Fibroblast of skin of back (primary cell): ENCODE measurements at places on chromosomes 1 and 21.
A peak's percentile ranks its signal among the peaks of the same experiment; 100 is the strongest.

- DNase-seq: no peak
Measured at GRCh38 chr1:236280438-236281197, 1.1 kb downstream of the ERO1B start.

- DNase-seq: peak; percentile 78
Measured at GRCh38 chr1:150234566-150235293, 1.2 kb downstream of the ANP32E start.

GRCh38 chr1:192167011-192167410, 8.7 kb downstream of the RGS18 start:
- DNase-seq: no peak

- DNase-seq: peak; percentile 48
Measured at GRCh38 chr1:175887981-175888428, 144.6 kb upstream of the TNR start.

DNA sequence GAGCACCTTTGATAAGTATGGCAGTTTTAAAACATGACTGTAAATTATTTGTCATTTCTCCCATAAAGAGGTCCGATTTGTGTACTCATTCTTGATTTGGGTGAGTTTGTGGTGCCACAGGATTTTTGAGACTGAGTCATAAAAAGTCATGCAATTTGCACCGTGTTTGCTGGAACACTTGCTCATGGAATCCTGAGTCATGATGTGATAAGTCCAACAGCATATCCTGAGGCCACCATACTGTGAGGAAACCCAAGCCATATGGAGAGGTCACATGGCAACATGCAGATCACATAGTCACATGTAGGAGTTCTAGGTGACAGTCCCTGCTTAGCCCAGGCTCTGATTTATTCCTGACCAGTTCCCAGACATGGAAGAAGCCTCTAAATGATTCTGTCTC, 40.8 kb upstream of the PRRX1 start:
- peak; percentile 94 for DNase-seq

DNA sequence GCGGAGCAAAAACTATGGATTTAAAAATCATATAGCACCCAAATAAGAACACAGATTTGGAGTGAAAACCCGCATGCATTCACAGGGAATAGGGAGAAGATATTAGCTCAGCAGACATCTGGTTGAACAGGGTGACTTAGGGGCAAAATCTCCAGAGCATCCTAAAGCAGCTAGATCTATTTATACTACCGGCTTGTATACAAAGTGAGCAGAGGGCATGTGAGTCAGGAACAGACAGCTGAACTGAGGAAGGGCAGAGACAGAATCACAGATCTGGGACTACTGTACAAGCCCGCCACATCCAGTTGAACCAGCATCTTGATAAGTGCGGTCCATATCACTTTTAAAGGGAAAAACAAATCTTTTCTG, 35.2 kb upstream of the EXOSC10 start:
- DNase-seq: no peak

DNA sequence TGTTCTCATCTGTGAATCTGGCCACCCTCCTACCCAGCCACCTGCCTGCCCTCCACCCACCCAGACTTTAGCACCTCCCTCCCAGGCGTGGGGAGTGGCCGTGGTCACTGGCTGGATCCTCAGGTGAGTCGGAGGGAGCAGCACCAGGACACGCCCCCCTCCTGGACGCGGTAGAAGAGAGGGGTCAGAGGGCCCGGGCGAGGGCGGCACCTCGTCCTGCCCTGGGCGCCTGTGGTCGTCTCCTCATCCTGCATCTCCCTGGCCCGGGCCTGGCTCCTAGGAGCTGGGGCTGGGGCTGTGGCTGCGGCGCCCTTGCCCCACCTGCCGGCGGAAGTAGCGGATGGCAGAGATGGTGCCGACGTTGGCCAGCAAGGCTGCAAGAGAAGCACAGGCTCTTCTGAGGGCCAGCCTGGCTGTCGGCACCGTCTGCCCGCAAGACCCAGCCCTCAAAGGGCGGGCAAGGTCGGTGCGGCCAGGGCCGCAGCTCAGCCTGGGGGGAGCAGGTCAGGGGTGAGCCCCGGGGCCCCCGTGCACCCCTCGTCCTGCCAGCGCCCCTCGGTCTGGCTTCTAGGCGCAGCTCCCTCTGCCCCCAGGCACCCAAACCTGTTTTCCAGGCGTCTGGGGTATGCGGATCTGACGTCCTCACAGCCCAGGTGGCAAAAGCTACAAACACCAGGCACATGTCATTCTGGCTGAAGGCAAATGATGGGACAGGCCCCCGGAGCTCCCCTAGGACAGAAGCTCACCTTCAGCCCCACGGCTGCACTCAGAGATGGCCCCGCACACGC, 5.8 kb downstream of the PERM1 start:
- DNase-seq: peak; percentile 50

- no peak for DNase-seq
Measured at GRCh38 chr1:39698568-39698967, 7.3 kb upstream of the HPCAL4 start.

GRCh38 chr1:23548704-23549143, 10.6 kb downstream of the ID3 start:
- DNase-seq: peak; percentile 22

GRCh38 chr21:43280949-43281633, 112.3 kb downstream of the CRYAA start:
- no peak for DNase-seq

DNA sequence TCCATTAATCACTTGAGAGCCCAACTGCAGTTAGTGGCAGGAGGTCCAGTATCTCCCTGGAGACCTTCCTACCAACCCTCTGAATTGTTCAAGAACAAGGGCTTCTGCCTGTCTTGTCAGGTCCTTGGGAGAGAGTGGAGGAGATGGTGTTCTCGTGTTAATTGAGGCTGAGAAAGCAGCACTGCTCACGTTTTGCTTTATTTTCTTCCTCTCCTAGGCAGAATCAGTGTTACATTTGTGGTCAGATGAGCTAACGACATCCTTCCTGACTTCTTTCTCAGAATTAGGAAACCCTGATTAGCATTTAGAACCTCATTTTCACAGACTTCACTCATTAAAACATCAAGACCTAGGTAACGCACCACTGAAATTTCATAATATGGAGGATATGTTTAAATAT, 26.4 kb upstream of the LRIG2 start:
- no peak for DNase-seq

DNA sequence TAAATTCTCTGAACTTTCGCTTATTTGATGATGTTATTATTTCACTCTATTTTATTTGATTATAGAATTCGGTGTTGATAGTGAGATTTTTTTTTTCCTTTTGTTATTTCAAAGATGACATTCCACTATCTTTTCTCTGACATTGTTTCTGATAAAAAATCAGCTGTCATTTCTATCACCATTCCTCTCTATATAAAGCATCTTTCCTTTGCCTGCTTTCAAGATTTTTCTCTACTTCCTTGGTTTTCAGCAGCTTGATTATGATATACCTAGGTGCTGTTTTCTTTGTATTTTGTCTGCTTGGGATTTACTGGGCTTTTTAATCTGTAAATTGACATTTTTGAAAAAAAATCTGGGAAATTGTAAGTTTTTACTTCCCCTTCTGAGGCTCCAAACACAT, 344.0 kb downstream of the HLX start:
- no peak for DNase-seq

DNA sequence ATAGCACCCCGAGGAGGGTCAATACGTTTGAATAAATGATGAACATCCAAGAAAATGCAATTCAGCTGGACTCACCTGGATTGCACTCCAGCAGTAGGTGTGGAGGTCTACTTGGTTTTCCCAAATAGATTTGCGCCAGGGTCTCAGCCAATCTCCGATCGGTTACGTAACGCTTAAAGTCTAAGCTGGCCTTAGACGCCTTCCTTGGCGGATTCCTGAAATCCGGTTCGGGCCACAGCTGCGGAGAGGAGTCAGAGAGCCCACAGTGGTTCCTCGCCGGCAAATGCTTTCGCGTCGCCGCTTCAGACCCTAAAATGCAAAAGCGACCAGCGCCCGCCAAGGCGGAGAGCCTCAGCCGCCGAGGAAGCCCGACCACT, 322 bp downstream of the TFB2M start:
- no peak for DNase-seq

DNA sequence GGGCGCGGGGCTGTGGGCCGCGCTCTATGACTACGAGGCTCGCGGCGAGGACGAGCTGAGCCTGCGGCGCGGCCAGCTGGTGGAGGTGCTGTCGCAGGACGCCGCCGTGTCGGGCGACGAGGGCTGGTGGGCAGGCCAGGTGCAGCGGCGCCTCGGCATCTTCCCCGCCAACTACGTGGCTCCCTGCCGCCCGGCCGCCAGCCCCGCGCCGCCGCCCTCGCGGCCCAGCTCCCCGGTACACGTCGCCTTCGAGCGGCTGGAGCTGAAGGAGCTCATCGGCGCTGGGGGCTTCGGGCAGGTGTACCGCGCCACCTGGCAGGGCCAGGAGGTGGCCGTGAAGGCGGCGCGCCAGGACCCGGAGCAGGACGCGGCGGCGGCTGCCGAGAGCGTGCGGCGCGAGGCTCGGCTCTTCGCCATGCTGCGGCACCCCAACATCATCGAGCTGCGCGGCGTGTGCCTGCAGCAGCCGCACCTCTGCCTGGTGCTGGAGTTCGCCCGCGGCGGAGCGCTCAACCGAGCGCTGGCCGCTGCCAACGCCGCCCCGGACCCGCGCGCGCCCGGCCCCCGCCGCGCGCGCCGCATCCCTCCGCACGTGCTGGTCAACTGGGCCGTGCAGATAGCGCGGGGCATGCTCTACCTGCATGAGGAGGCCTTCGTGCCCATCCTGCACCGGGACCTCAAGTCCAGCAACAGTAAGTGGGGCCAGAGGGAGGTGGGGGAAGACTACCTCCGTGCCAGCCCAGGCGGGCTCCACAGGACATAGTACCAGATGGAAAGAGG, 808 bp downstream of the MAP3K21 start:
- peak; percentile 6 for DNase-seq

DNA sequence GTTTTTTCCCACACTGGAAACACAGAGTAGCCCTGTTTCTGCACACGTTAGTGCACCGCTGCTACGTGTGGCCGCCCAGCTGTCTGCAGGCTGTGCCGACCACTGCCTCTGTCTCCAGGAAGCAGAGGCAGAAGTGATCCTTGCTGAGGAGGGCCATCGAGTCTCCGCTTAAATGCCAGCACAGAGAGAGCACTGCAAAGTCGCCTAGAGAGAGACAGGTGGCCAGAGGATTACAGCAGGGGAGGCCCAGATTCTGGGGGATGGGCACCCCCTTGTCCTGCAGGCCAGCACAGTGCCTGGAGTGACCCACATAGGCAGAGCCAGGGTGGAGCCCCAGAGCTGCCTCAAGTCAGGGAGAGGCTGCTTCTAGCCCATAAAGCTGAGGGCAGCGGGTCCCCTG, 6.1 kb downstream of the TPRG1L start:
- no peak for DNase-seq

GRCh38 chr1:1200876-1201810, 5.2 kb downstream of the TNFRSF18 start:
- DNase-seq: peak; percentile 8

DNA sequence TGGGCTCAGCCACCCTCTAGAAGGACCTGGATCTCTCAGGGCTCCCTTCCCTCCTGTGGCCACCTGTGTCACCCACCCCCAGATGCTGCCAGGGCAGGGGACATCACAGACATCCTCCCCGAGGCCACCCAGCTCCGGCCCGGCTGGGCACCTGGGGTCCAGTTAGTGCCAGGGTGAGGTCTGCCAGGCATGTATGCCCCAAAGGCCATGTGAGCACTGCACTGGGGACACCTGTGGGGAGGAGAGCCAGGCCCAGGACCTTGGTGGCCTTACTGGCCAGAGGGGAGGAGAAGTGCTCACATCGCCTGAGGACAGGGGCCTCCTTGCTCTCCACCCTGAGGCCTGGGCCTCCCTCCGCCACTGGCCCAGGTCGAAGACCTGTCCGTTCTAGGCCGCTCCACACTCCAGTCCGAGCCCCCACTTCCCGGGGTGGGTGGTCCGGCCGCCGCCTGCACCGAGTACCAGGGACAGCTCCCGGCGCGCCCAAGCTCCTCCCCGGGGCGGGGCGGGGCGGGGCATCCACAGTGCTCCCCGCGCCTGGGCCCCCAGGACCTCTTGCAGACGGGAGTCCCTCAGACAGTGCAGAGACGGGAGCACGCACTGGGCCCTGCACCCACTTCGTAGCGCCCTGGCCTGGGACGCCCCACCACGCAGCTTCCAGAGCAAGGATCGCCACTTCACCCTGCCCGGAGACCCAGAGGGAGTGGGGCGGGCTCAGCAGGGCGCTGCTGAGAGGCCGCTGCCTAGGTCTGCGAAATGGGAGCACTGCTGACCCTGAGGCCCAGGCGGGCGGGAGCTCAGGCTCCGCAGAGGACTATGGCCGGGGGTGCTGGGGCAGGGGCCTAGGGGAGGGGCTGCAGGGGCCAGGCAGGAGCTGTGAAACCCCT, 34.3 kb upstream of the CCDC27 start:
- DNase-seq: no peak

DNA sequence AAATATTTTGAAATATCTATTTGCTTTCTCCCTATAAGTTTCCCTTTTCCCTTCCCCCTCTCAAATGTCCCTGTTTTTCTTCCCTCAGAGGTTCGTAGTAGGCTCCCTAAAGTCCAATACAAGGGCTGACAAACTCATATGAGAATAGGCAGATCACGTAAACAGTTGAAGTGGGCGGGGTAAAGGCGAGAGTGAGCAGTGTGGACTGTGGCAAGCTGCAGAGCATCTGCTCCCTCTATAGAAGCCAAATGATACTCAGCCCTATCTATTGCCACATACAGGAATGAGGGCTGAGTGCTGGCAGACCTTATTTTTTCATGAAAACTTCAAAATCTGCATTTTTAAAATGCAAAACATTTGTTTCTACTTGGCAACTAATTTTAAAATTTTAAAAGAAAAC, 26.3 kb downstream of the PRDX6 start:
- no peak for DNase-seq

GRCh38 chr1:234486858-234487840, 8.2 kb upstream of the TARBP1 start:
- peak; percentile 72 for DNase-seq
